G401 (cell line): ENCODE measurements at places on chromosomes 6 and 20. TPM values are rescaled to one million over a fixed set of nuclear protein-coding genes. Genes with fewer than 3 reads are reported as not detected.

Gene AVP
- not detected in 2 replicates for total RNA-seq

Gene COX4I2
- total RNA-seq = not detected in 2 replicates

Gene PI3
- not detected in 2 replicates for total RNA-seq

Gene TFAP2C
- 0.12 and 0.27 TPM in 2 replicates for total RNA-seq

Gene COL11A2
- 7.0 and 10.4 TPM in 2 replicates for total RNA-seq

Gene ENPP4
- total RNA-seq = not detected in 2 replicates

Gene TMEM244
- not detected in 2 replicates for total RNA-seq

Gene HSPA1A
- total RNA-seq = 0.25 TPM in 1 of 2 replicates, not detected in the other

Gene ID4
- total RNA-seq = 33.5 and 38.2 TPM in 2 replicates

Gene CALHM5
- under 0.01 TPM in 2 replicates for total RNA-seq

Gene SLC4A11
- 0.17 and 1.4 TPM in 2 replicates for total RNA-seq

Gene MOG
- total RNA-seq = not detected in 2 replicates

Gene C6orf141
- total RNA-seq = 0.17 TPM in 1 of 2 replicates, not detected in the other

Gene ELOVL4
- 27.6 and 34.2 TPM in 2 replicates for total RNA-seq

Gene ID1
- total RNA-seq = 1,330 and 1,439 TPM in 2 replicates

Gene RIMS1
- total RNA-seq = not detected in 2 replicates

Gene OOEP
- total RNA-seq = not detected in 2 replicates

Gene KHDC1L
- total RNA-seq = 4.2 TPM in 1 of 2 replicates, not detected in the other

Gene TNXB
- under 0.01 TPM in 1 of 2 replicates, not detected in the other for total RNA-seq

Gene COL21A1
- not detected in 2 replicates for total RNA-seq

Gene DOP1A
- 2.6 and 8.2 TPM in 2 replicates for total RNA-seq

Gene MOXD1
- not detected in 2 replicates for total RNA-seq
